ENCODE measurements at places on chromosomes 2 and 18. TPM values are rescaled to one million over a fixed set of nuclear protein-coding genes. Genes with fewer than 3 reads are reported as not detected.
A peak's percentile ranks its signal among the peaks of the same experiment; 100 is the strongest.

DNA sequence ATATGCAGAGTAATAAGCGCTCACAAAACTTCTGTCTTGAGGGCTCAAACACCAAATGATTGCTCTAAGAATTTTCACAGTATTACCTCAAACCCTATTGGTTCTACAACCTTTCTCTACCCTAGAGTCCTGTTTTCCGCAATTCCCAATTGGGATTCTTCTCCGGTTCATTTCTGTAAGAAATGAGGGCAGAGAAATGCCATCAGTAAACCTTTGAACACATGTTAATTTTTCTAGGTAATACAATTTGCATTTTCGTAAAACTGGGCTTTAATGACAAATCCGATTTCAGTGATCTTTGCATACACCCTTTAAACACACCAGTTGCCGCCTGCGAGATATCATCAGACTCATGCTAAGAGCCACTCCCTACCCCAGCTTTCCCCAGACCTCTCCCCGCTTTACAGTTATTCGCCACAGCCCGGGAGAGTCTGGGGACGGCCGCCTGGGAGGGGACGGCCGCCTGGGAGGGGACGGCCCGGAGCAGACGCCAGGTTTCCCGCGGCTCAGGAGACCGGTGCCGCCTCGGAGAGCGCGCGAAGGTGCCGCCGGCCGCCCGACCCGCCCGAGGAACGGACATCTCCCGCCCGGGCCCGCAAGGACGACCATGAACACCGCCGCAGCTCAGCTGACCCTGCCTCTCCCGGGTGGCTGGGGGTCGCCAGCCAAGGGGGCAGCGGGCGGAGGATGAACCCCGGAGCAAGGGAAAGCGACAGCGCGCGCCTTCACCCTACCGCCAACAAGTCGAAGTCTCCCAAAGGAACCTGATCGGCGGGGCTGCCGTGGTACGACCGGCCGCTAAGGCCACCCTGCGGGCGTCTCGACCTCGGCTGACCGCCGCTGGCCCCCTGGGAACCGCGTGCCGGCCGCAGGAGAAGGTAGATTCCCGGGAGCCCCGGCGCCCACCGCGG lies 463 bp downstream of the SMC6 start:
- peaks cover 12% of the 10 kb centered on the region for H3K4me1 ChIP-seq
- peak overlapping the region; percentile 84 for H3K4me3 ChIP-seq
- no peaks in the 10 kb centered on the region for H3K27me3 ChIP-seq
- no peaks in the 10 kb centered on the region for H3K36me3 ChIP-seq

DNA sequence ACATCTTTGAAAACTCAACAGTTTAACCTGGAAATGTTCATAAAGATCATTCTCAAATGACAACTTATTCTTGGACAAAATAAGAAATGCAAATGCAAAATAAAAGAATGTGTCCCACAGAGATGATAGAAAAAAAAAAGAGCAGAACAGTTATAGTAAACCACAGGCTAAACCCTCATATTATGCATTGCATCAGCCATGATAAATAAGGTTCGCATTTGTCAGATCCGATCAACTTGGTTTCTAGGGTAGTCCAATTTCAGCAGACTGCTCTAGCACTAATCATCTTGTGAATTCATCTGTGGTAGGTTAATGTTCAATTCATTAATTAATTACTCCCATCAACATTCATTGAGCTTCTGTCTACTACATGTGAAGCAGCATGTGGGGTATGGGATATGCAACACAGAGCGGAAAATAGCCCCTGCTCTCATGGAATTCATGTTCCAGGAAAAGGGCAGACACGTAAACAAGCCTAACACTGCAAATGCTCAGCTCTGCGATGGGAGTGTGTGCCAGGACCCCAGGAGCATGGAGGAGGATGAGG lies 316.2 kb upstream of the REV1 start:
- DNase-seq: no peak
- H3K4me3 ChIP-seq: no peak overlapping the region
- no peaks in the 10 kb centered on the region for H3K36me3 ChIP-seq
- no peaks in the 10 kb centered on the region for H3K4me1 ChIP-seq
- no peak overlapping the region for H3K27ac ChIP-seq

GRCh38 chr18:70398076-70398475 lies 109.2 kb downstream of the SOCS6 start:
- H3K4me3 ChIP-seq: no peak overlapping the region
- no peaks in the 10 kb centered on the region for H3K4me1 ChIP-seq
- no peaks in the 10 kb centered on the region for H3K36me3 ChIP-seq
- no peak overlapping the region for H3K27ac ChIP-seq
- H3K27me3 ChIP-seq: no peaks in the 10 kb centered on the region
- no peak for DNase-seq

DNA sequence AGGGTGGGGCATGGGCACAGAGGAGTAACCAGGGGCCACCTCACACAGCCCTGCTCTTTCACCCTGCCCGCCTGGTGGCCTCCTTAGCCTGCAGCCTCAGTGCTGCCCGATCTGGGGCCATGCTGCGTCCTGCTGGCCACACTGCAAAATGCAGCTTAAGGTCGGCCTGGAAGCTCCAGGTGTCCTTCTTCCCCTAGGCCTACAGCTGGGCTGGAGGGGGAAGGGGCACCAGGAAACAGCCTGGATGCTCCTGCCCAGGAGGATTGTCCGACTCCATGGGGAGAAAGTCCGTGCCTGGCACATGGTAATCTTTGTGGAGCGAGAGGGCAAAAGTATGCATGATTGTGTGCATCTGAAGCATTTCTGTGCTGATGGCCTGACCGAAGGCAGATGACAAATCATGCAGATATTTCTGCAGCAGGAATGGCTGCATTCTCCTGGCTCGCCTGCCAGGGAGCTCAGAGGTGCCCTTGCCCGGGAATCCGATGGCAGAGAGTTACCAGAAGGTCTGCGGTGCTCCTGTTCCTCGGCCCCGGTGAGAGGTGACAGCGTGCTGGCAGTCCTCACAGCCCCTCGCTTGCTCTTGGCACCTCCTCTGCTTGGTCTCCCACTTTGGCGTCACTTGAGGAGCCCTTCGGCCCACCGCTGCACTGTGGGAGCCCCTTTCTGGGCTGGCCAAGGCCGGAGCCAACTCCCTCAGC lies 12.8 kb upstream of the ALPP start:
- no peaks in the 10 kb centered on the region for H3K27me3 ChIP-seq
- no peak overlapping the region for H3K4me3 ChIP-seq
- H3K4me1 ChIP-seq: peaks cover 16% of the 10 kb centered on the region
- H3K27ac ChIP-seq: no peak overlapping the region
- no peaks in the 10 kb centered on the region for H3K36me3 ChIP-seq

Gene CSRNP3
- not detected for total RNA-seq

Gene UGT1A4
- not detected for total RNA-seq

- no peak for DNase-seq
- H3K4me1 ChIP-seq: no peaks in the 10 kb centered on the region
- H3K27ac ChIP-seq: no peak overlapping the region
- no peaks in the 10 kb centered on the region for H3K27me3 ChIP-seq
These were observed 22.9 kb upstream of the STAM2 start for GRCh38 chr2:152198499-152198898.

Gene UGT1A9
- total RNA-seq: not detected
